ENCODE measurements at places on chromosomes 3 and 15.

- H3K27me3 ChIP-seq, result peaks cover 8% of the 10 kb centered on the region
- H3K4me3 ChIP-seq, result no peak overlapping the region
- DNase-seq, result no peak
- no peaks in the 10 kb centered on the region for H3K4me1 ChIP-seq
- no peak overlapping the region for H3K27ac ChIP-seq
Measured at GRCh38 chr15:62492900-62493299, 327.8 kb upstream of the C2CD4B start.

DNA sequence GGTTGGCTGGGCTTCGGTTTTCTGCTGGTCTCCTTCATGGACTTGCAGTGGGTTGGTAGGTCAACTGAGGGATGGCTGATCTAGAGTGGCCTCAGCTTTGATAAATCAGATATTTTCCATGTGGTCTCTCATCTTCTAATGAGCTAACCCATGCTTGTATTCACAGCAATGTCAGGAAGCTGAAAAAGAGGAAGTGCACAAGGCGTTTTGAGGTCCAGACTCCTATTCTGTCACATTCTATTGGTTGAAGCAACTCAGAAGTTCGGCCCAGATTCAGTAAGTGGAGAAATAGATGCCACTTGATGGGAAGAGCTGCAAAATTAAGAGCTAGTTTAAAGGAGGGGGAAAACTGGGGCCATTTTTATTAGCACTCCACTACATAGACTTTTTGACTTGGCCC, 361.2 kb downstream of the DIPK2A start:
- no peaks in the 10 kb centered on the region for H3K36me3 ChIP-seq
- no peak overlapping the region for H3K27ac ChIP-seq
- DNase-seq, result no peak

DNA sequence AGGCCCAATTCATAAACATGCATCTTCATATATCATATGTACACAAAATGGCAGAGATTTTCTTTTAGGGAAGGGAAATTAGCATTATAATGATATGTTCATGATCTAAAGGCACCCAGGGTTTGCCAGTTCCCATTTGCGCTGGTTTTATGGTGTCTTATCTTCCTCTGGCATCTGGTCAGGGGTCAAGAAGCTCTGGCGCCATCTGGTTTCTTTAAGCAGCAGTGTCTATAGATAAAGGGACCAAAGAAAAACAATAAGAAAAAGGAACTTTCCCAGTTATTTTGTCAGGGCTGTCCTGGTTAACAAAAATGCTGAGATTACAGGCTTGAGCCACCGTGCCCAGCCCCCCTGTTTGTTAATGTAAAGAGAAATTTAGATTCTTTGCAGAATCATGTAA, 3.3 kb upstream of the DCP1A start:
- peaks cover 9% of the 10 kb centered on the region for H3K4me1 ChIP-seq
- H3K36me3 ChIP-seq, result no peaks in the 10 kb centered on the region
- no peak for DNase-seq

- no peak overlapping the region for H3K4me3 ChIP-seq
- no peak for DNase-seq
Measured at GRCh38 chr3:169072494-169072893, 591.0 kb downstream of the MECOM start.

GRCh38 chr3:136146981-136147729, 49.0 kb downstream of the MSL2 start:
- no peak overlapping the region for H3K4me3 ChIP-seq
- DNase-seq, result no peak
- H3K4me1 ChIP-seq, result peaks cover 51% of the 10 kb centered on the region
- H3K36me3 ChIP-seq, result peaks cover 7% of the 10 kb centered on the region
- no peaks in the 10 kb centered on the region for H3K27me3 ChIP-seq

GRCh38 chr3:56989169-56989976, 71.1 kb upstream of the SPATA12 start:
- H3K27me3 ChIP-seq, result peaks cover 9% of the 10 kb centered on the region
- DNase-seq, result no peak
- H3K4me3 ChIP-seq, result no peak overlapping the region
- H3K4me1 ChIP-seq, result peaks cover 17% of the 10 kb centered on the region
- no peaks in the 10 kb centered on the region for H3K36me3 ChIP-seq

- no peak overlapping the region for H3K4me3 ChIP-seq
- H3K27ac ChIP-seq, result no peak overlapping the region
- no peaks in the 10 kb centered on the region for H3K27me3 ChIP-seq
Measured at GRCh38 chr3:49158792-49159191, 7.3 kb downstream of the CCDC71 start.

- H3K36me3 ChIP-seq, result no peaks in the 10 kb centered on the region
- H3K4me3 ChIP-seq, result no peak overlapping the region
- peaks cover 12% of the 10 kb centered on the region for H3K27me3 ChIP-seq
- no peaks in the 10 kb centered on the region for H3K4me1 ChIP-seq
- no peak overlapping the region for H3K27ac ChIP-seq
Measured at GRCh38 chr3:170558427-170558826, 27.4 kb downstream of the SLC7A14 start.

GRCh38 chr15:63600001-63600615, 2.9 kb downstream of the FBXL22 start:
- DNase-seq, result no peak
- H3K27ac ChIP-seq, result peak overlapping the region; percentile 86
- H3K4me1 ChIP-seq, result peaks cover 68% of the 10 kb centered on the region
- peaks cover 3% of the 10 kb centered on the region for H3K36me3 ChIP-seq

GRCh38 chr3:99686955-99687612, 48.7 kb downstream of the COL8A1 start:
- no peak overlapping the region for H3K27ac ChIP-seq
- H3K4me3 ChIP-seq, result no peak overlapping the region
- no peaks in the 10 kb centered on the region for H3K36me3 ChIP-seq

DNA sequence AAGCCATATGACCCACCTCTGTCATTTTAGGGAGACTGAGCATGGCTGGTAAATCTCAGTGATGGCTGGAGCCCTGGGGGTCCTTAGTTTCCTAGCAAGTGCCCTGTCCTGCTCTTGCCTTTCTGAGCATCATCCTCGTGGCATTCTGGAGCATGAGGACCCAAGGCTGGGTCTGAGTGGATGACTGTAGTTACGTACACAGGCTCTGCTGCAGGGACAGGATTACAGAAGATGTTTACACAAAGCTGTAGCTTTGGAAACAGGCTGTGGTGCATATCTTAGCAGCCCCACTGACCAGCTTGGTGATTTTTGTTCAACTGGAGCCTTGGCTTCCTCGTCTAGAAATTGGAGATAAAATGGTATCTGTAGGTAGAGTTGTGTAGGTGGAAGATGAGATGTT, 272.9 kb upstream of the CTDSPL start:
- no peak for DNase-seq
- peaks cover 13% of the 10 kb centered on the region for H3K27me3 ChIP-seq
- no peaks in the 10 kb centered on the region for H3K4me1 ChIP-seq
- H3K4me3 ChIP-seq, result no peak overlapping the region

- DNase-seq, result no peak
- no peaks in the 10 kb centered on the region for H3K4me1 ChIP-seq
- H3K4me3 ChIP-seq, result no peak overlapping the region
- no peak overlapping the region for H3K27ac ChIP-seq
Measured at GRCh38 chr3:87287011-87287410, 10.6 kb upstream of the POU1F1 start.

- peaks cover 73% of the 10 kb centered on the region for H3K4me1 ChIP-seq
- H3K27me3 ChIP-seq, result peaks cover 6% of the 10 kb centered on the region
- peak overlapping the region; percentile 77 for H3K4me3 ChIP-seq
- H3K27ac ChIP-seq, result peak overlapping the region; percentile 82
- peak; percentile 36 for DNase-seq
Measured at GRCh38 chr15:31483986-31484951, 157.6 kb downstream of the KLF13 start.

DNA sequence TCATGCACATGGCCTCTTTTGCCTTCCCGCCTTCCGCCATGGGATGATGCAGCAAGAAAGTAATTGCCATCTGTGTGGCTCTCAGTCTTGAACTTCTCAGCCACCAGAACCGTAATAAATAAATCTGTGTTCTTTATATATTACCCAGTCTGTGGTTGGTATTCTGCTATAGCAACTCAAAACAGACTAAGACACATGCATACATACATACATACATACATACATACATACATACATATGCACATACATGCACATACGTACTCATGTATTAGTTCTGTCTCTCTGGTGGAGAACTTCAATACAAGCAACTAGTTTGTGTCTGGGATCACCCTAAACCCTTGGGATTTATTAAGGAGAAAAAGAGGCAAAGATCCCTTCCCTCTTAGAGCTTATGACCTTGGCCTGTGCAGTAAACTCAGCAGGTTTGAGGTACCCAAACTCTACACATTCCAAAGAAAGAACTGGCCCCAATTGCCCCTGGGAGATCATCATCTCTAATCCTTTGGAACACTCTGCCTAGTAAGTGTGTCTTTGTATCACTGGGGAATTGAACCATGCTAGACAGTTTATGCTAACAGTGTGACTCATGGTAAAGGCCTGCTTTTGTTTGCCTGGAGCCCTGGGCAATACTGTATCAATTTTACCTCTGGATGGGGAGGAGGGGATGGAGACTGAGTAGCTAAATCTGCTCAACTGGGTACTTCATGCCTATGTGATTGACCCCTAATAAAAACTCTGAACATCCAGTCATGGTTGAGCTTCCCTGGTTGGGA, 115.6 kb upstream of the LMCD1 start:
- peaks cover 4% of the 10 kb centered on the region for H3K4me1 ChIP-seq
- no peak for DNase-seq
- H3K27me3 ChIP-seq, result no peaks in the 10 kb centered on the region
- H3K36me3 ChIP-seq, result no peaks in the 10 kb centered on the region
- no peak overlapping the region for H3K27ac ChIP-seq

GRCh38 chr3:85594676-85595075, 635.9 kb downstream of the CADM2 start:
- H3K27ac ChIP-seq, result no peak overlapping the region
- no peaks in the 10 kb centered on the region for H3K36me3 ChIP-seq
- no peaks in the 10 kb centered on the region for H3K27me3 ChIP-seq
- no peaks in the 10 kb centered on the region for H3K4me1 ChIP-seq

DNA sequence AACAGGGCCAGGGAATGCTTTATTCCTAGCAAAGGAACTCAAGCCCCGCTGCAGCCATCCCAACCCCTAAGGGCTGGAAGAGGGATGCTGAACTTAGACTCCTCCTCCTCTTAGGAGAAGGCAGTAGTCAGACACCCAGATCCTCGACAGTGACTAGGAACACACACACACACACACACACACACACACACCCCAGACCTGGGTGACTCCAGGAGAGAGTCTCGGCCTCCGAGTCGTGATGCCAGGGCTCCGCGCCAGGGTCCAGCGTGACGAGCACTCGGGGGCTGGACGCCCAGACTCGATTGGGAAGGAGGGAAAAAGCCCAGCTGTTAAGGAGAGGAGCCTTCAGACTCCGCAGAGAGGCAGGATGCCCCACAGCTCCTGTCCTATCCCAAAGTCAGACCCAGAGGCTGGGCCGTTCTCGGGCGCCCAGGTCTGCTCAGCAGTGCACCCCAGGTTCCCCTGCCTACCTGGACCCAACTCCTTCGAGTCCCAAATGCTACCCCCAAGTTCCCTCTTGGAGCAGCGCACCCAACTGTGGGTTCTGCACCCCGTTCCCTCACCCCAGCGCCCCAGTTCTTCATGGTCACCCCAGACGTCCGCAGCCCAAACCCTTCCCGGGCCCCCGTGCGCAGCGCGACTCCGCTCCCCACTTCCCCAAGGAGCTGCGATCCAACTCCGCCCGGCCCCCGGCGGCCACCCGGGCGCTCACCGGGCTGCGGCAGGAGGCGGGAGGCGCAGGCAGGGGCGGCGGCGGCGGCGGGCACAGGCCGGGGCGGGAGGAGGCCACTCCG, 421 bp downstream of the BMF start:
- peak overlapping the region; percentile 91 for H3K4me3 ChIP-seq
- peak overlapping the region; percentile 79 for H3K27ac ChIP-seq
- H3K4me1 ChIP-seq, result peaks cover 27% of the 10 kb centered on the region
- no peak for DNase-seq
- H3K27me3 ChIP-seq, result peaks cover 12% of the 10 kb centered on the region

DNA sequence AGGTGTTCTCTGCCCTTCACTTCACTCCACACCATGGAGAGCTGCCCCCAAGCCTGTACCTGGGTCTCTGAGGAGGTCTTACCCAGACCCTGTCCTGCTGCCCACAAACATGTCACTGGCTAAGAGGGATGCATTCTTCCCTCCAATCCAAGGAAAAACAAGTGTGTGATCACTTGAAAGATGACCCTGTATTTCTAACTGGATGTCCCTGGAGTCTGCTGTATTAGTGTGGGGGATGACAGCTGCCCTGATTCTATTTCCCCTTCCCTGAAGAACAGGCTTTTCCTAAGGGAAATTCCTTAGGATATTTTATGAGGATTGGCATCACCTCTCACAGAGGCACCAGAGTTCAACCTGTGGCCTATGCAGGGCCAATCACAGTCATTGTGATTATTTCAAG, 55.0 kb upstream of the GATA2 start:
- no peak for DNase-seq
- peaks cover 5% of the 10 kb centered on the region for H3K36me3 ChIP-seq
- H3K27me3 ChIP-seq, result peaks cover 19% of the 10 kb centered on the region
- no peak overlapping the region for H3K4me3 ChIP-seq
- no peak overlapping the region for H3K27ac ChIP-seq
- no peaks in the 10 kb centered on the region for H3K4me1 ChIP-seq

GRCh38 chr3:197888511-197888910, 61.5 kb upstream of the RPL35A start:
- H3K4me3 ChIP-seq, result no peak overlapping the region
- no peak overlapping the region for H3K27ac ChIP-seq

DNA sequence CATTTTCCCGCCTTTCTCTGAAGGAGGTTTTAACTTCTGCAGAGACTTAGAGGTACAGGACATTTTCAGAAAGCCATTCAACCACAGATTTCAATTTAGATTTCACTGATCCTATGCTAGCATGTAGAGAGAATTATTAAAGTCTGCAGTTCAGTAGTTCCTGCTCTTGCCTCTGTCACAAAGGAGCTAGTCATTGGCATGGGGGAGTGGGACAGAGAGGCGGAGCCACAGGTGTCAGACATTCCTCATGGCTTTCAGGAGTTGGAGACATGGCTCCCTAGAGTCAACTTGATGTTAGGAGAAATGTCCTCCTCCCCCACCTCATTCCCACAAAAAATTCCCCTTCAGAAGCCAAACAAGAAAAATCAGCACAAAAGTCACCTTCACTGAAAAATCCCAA, 66.0 kb upstream of the SIAH2 start:
- H3K36me3 ChIP-seq, result no peaks in the 10 kb centered on the region
- no peak overlapping the region for H3K27ac ChIP-seq
- peaks cover 4% of the 10 kb centered on the region for H3K4me1 ChIP-seq
- DNase-seq, result no peak
- no peaks in the 10 kb centered on the region for H3K27me3 ChIP-seq
- H3K4me3 ChIP-seq, result no peak overlapping the region

DNA sequence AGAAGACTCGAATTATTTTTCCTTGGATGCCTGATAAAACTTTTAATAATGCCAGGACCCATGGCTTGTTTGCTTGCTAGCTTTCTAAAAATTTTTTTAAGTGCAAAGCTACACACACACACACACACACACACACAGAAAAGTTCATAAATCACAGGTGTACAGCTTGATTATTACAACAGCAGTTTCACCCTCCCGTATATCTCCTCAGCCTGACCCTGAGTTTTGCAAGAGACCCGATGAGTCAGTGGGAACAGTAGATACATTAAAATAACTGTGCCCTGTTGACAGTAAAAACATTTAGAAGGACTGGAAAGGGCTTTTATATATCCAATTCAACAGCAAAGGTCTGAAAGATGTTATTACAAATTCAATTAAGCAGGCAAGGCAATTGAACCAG, 46.7 kb downstream of the EMC4 start:
- no peaks in the 10 kb centered on the region for H3K36me3 ChIP-seq
- peak overlapping the region; percentile 9 for H3K27ac ChIP-seq
- DNase-seq, result no peak
- no peaks in the 10 kb centered on the region for H3K27me3 ChIP-seq
- peaks cover 14% of the 10 kb centered on the region for H3K4me1 ChIP-seq
- H3K4me3 ChIP-seq, result no peak overlapping the region

GRCh38 chr3:12959410-12959809, 113.8 kb downstream of the IQSEC1 start:
- no peaks in the 10 kb centered on the region for H3K27me3 ChIP-seq
- no peak overlapping the region for H3K4me3 ChIP-seq
- peak overlapping the region; percentile 65 for H3K27ac ChIP-seq
- H3K4me1 ChIP-seq, result peaks cover 89% of the 10 kb centered on the region
- H3K36me3 ChIP-seq, result no peaks in the 10 kb centered on the region

All from naive thymus-derived CD8-positive, alpha-beta T cell (primary cell).